ENCODE measurements at places on chromosomes 6 and 20. TPM values are rescaled to one million over a fixed set of nuclear protein-coding genes. Genes with fewer than 3 reads are reported as not detected.

DNA sequence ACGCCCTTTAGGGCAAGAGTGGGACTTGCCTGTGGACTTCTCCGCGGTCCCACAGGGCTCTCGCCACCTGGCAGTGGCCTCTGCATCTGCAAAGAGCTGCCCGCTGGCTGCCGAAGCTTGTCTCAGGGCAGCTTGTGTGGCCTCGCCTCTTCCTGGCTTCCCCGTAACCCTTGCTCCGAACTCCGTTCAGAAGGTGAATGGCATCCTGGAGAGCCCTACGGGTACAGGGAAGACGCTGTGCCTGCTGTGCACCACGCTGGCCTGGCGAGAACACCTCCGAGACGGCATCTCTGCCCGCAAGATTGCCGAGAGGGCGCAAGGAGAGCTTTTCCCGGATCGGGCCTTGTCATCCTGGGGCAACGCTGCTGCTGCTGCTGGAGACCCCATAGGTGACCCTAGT, 3.0 kb downstream of the RTEL1 start:
- DNase-seq, result no peak

DNA sequence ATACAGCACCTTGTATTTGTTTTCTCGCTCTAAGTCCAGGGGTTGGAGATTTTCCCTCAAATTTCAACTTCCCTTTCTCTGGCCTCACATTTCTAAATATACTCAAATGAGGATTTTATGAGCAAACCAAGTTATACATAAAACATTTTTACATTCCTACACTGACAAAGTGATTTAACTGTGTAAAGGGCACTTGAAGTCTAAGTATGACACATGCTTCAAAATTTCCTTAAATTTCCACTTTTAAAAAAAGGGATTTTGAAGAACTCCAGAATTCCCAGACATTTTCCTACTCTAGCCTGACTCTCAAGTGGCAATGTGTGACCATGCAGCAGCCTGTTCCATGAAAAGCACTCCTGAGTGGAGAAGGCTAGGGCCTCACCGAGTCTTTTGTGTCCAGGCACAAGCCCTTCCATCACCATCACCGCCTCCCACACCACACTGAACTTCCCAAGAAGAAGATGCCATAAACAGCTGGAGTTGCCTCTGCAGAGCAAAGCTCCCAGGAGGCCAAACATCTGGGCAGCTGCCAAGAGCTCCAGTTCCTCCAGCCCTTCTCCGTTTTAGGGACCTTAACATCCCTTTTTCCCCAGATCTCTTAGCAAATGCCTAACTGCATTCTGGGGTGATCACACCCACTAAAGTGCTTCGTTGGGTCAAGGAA, 68.9 kb downstream of the NCR2 start:
- DNase-seq, result no peak

GRCh38 chr20:682123-682522, 6.5 kb upstream of the SCRT2 start:
- no peak for DNase-seq

- DNase-seq, result no peak
Measured at GRCh38 chr6:87426789-87427188, 19.0 kb downstream of the CFAP206 start.

DNA sequence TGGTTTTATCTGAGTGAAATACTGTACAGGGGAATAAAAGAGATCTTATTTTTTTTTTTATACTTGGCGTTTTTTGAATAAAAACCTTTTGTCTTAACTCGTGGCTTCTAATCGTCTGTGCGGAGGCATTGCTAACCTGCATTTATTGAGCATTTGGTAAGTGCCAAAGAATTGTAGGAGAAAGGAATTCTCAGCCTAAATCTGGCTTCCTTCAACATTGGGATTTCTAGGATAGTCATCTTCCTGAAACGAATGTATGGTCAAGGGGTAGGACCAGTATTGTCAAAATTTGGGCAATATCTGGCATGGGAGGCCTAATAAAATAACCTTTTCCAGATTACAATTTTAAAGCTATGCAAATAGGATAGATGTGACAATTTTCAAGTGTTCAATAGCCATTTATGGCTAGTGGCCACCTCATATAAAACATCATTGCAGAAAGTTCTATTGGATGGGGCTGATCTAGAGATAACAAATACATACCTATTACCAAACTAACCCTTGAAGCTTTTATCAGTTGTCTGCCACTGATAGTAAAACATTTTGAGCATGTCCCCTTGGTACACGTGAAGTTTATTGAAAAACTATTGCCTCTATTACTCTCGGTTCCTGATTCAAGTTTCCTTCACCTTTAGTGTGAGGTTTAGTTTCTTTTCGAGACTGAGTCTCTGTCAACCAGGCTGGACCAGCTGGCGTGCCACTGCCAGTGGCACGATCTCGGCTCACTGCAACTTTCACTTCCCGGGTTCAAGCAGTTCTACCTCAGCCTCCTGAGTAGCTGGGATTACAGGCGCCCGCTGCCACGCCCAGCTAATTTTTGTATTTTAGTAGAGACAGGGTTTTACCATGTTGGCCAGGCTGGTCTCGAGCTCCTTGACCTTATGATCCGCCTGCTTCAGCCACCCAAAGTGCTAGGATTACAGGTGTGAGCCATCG, 5.6 kb downstream of the PIM1 start:
- DNase-seq, result no peak

GRCh38 chr6:11111769-11112437, 378 bp upstream of the ERVFRD-1 start:
- no peak for DNase-seq

GRCh38 chr6:169188475-169188874, 65.2 kb downstream of the THBS2 start:
- no peak for DNase-seq

The ECT2L gene
- total RNA-seq, result 10.5 TPM

The RSPO4 gene
- not detected for total RNA-seq

The SNAP91 gene
- 1.4 TPM for total RNA-seq

All from cardiac septum (tissue), 1 donor.